Urinary bladder (tissue), 4 donors: ENCODE measurements at places on chromosomes 6 and 20. TPM values are rescaled to one million over a fixed set of nuclear protein-coding genes. Genes with fewer than 3 reads are reported as not detected.

Gene LY86
- total RNA-seq, result 4.1 TPM

Gene ITPA
- 17.0 TPM for total RNA-seq

Gene TRIM31
- 1.3 TPM for total RNA-seq

Gene NKX2-2
- not detected for total RNA-seq

Gene NR2E1
- not detected for total RNA-seq

Gene SLC17A3
- total RNA-seq, result not detected
